PC-9 (cell line): ENCODE measurements at places on chromosomes 7 and 10. TPM values are rescaled to one million over a fixed set of nuclear protein-coding genes. Genes with fewer than 3 reads are reported as not detected.

Gene CTAGE4
- total RNA-seq: 5.8 and 8.2 TPM in 2 replicates

DNA sequence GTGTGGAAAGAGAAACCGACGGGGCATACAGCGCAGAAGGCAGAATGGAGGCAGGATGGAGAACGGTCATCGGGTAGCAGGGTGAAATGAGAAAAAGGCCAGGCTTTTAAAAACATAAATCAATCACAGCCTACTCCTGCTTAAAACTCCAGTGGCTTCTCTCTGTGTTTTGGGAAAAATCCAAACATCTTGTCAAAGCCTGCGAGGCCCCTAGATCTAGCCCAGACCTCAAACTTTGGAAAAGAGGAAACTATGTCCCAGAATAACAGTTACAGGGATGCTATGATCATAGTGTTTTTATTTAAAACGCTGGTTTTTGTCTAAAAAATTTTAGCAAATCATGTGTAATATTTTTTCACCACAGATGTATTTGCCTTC lies 41.1 kb downstream of the PPP1R3C start:
- DNase-seq: no peak

Gene IFIT1B
- total RNA-seq: not detected in 2 replicates

GRCh38 chr7:73451780-73452398 lies 18.3 kb downstream of the FZD9 start:
- DNase-seq: no peak

Gene GJD4
- not detected in 2 replicates for total RNA-seq

DNA sequence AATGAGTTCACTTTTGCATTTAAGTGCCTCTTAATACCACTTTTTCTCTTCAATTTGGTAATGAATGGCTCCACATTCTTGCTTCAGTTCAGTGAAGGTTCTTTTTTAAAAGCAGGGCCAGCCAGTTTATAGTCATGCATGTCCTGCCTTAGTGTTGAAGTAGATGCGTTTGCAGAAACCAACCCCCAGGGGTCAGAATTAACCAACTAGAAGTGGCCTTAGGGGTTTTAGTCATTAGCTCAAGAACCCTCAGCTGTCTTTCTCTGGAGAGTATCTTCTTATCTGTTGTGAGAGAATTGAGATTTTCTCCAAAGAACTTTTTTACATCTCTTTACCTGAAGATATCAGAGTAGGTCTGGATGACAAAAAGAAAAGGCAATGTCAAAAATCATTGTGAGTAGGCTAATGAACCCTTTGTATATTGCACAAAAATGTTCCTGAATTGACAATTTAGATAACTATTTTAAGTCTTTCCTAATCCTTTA lies 82.2 kb downstream of the PIK3CG start:
- peak; percentile 60 for DNase-seq

- no peak for DNase-seq
Observed at GRCh38 chr10:101841826-101842225, 1.8 kb downstream of the KCNIP2 start.

DNA sequence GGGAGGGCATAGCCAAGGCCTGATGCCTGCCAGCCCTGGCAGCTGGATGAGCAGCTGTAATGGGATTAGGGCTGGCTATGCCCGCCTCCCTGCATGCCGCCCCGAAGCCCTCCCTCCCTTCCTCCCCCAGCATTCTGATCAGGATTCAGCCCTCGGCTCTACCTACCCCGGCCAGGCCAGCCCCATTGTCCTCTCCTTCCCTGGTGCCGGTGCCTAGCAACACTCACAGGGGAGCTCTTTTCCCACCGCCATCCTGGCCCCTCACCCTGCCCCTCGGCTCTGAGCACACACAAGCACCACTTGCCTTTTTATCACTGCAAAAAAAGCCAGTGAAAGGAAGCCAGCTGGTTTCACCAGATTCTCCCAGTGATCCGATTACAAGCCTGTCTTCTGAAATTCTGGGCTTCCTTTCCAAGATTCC lies 9.0 kb upstream of the ADCYAP1R1 start:
- DNase-seq: no peak

GRCh38 chr7:30493228-30493627 lies 11.4 kb downstream of the GGCT start:
- DNase-seq: no peak

- DNase-seq: no peak
Observed at GRCh38 chr10:62308101-62308500, 39.5 kb upstream of the RTKN2 start.

Gene EPO
- 0.30 and 0.44 TPM in 2 replicates for total RNA-seq

Gene EN2
- not detected in 2 replicates for total RNA-seq

Gene RPEL1
- not detected in 2 replicates for total RNA-seq

- DNase-seq: no peak
Observed at GRCh38 chr10:89738551-89739209, 37.3 kb downstream of the KIF20B start.

GRCh38 chr10:133030126-133030525 lies 57.6 kb upstream of the ADGRA1 start:
- no peak for DNase-seq

DNA sequence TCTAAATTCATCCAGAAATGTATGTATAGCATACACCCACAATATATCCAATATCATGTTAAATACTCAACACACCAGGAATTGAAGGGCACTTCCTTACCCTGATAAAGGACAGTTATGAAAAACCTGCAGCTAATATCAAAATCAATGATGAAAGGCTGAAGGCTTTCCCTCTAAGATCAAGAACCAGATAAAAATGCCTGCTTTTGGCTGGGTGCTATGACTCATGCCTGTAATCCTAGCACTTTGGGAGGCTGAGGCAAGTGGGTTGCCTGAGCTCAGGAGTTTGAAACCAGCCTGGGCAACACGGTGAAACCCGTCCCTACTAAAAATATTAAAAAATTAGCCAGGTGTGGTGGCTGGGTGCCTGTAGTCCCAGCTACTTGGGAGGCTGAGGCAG lies 21.6 kb upstream of the UPP1 start:
- peak; percentile 58 for DNase-seq

Gene C10orf67
- total RNA-seq: 1.2 and 1.3 TPM in 2 replicates

Gene CEP55
- total RNA-seq: 29.6 and 38.9 TPM in 2 replicates

DNA sequence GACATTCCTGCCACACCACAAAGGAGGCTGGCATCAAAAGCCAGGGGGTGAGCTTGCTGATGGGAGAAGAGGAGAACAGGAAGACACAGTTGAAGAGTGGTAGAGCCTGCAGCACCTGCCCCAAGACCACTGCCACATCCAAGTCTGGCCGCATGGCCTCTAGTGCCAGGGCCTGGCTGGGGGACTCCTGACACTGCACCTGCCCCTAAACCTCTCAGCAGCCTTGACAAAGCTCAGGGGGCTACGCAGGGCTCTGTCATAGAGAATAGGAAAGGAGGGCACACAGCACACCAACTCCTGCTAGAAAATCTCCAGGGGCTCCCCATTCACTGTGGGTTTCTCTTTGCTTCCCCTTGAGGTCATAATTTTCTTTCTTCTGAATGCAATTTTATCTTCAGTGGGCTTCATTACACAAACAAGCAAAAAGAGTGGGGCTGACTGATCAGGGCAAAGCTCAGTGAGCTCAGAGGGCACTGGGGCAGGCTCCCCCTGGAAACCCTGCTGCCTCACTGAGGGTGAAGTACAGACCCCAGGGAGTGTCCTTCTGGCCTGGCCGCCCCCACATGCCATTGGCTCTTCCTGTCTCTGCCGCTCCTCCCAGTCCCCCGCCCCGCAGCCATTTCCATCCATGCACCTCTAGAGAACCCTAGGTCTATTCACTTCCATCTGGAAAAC lies 37.2 kb downstream of the VOPP1 start:
- DNase-seq: no peak

DNA sequence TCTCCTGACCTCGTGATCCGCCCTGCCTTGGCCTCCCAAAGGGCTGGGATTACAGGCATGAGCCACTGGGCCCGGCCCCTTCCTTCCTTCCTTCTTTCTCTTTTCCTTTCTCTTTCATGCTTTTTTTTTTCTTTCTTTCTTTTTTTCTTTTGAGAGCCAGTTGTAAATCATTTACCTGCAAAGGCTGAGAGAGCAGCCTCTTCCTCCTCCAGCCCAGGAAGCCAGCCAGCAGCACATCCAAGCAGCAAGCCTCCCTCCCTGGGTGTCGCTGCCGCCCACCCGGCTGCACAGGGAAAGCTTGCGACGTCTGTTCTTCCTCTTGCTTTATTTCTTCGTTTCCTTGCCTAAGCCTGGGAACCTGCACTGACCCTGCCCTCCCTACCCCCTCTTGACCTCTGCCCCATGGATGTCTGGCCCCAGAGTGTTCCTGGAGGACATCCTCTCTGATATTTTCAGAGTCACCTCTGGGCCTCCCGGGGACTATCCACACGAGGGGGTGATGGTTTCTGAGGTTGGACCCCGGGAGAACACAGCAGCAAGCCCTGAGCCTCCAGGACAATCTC lies 62.8 kb upstream of the MYL10 start:
- DNase-seq: no peak

GRCh38 chr7:1638215-1638661 lies 31.8 kb upstream of the ELFN1 start:
- DNase-seq: no peak

DNA sequence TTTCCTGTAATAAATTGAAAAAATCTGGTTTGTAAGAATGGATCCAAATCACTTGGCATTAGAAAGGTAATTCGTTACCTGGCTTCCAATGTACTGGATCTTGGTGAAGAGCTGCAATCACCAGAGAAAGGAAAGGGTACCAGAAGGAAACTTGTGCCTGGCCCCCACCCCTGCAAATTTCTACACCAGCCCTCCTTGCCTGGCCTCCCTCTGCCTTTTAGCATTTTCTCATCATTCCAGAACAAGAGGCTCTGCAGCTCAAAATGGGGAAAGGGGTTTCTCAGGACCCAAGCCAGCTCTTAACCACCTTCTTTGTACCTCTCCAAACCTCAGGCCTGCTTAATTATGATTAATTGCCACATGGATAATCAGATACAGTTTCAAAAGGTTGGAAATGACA lies 612.8 kb upstream of the MGMT start:
- DNase-seq: no peak

DNA sequence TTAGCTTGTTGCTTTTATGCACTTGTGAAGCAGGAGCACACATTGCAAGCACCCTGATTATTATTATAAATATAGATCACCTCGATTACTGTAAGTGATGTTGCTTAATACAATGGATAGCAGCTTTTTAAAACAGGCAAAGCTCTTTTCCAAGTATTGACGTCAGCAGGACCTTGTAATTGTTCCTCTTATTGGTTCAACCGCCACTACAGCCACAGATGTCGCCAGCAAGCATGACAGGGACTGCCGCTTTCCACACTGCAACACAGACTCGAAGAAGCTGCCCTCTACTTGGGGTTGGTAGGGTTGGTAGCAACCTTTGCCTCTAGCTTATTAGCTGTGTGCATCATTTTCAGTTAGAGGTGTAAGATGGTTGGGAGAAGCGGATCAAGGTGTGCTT lies 167.6 kb downstream of the ZNF365 start:
- no peak for DNase-seq
